Fibroblast of villous mesenchyme (primary cell): ENCODE measurements at places on chromosomes 7 and 10. TPM values are rescaled to one million over a fixed set of nuclear protein-coding genes. Genes with fewer than 3 reads are reported as not detected.

Gene PRSS37
- not detected in 2 replicates for total RNA-seq

- no peak for DNase-seq
Observed at GRCh38 chr10:114538181-114538906, 119.7 kb downstream of the ABLIM1 start.

Gene SFTPA1
- total RNA-seq = not detected in 2 replicates

Gene SOSTDC1
- total RNA-seq = not detected in 2 replicates

DNA sequence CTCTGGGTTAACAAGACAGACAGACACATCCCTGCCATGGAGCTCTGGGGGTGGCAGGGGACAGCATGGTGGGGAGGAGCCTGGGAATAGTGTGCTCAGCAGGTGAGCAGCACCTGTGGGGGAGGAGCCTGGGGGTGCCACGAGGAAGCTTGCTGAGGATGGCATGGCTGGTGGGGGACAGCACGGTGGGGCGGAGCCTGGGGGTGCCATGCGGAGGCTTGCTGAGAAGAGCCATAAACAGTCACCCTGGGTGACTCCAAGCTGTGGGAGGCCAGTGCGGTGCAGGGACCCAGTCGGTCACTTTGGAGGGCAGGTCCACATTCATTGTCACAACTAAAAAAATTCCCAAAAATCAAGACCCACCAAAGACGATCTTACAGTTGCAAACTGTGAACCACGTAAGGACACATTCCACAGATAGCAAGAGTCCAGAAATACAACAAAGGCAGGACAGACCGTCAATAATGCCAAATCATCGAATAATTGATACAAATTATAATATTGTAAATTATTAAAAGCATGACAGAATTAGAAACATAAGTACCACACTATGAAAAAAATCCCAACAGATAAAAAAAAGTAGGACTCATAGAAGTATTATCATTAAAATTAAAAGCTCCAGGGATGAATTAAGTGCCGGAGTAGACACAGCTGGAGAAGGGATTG is 24.4 kb downstream of the NKX6-2 start:
- no peak for DNase-seq
